ENCODE measurements at places on chromosomes 11 and 22. TPM values are rescaled to one million over a fixed set of nuclear protein-coding genes. Genes with fewer than 3 reads are reported as not detected.
A peak's percentile ranks its signal among the peaks of the same experiment; 100 is the strongest.

OR52N4 gene
- not detected for polyA plus RNA-seq

DNA sequence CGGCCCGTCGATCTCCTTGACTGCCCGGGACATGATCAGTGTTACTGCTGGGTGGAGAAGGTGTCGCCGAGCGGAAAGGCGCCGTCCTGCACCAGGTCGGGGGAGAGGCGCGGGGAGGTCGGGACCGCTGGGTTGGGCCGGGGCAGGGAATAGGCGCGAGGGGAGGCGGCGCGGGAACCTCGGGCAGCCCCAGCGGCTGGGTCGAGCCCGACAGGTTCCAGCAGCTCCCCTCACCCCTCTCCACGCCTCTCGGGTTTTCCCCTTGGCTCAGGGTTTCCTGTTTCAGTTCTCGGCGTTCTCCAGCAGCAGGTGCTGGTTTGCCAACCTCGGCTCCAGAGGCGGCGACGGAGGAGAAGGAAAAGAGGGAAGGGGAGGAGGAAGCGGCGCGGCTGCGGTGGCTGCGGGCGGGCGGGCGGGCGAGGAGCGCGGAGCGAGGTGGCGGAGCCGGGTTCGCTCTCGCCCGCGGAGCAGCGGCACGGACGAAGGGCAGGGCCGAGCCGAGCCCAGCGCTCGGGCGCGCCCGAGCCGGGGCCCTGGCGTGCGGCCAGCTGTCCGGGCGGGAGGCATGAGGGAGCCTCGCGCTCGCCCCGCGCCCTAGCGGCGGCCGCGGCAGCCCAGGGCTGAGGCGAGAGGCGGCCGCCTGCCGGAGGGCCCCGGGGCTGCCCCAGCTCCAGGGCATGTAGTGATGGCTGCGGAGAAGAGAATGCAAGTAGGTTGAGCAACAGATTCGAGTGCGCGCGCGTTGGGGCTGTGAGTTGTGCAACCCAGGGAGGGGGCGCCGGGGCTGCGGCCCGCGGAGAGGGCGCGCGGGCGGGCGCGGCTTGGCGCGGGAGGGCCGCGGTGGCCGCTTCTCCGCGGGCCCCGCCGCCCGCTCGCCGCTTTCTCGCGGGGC lies at the start of gene ZC3H12C:
Gene ZC3H12C (plus strand): TSS at position 878 of the 892 bp plus-strand sequence. CDS start 20 bp downstream, outside the sequence.
- peak; percentile 93 for DNase-seq

GRCh38 chr11:73330569-73331093 lies 22.6 kb downstream of the ARHGEF17 start:
- peak; percentile 65 for DNase-seq

- DNase-seq, result no peak
Measured at GRCh38 chr11:76700177-76701100, 29.9 kb upstream of the LRRC32 start.

GRCh38 chr22:32619614-32620426 lies 145.2 kb downstream of the FBXO7 start:
- DNase-seq, result no peak

IGF2 gene
- polyA plus RNA-seq, result 155 TPM

DNA sequence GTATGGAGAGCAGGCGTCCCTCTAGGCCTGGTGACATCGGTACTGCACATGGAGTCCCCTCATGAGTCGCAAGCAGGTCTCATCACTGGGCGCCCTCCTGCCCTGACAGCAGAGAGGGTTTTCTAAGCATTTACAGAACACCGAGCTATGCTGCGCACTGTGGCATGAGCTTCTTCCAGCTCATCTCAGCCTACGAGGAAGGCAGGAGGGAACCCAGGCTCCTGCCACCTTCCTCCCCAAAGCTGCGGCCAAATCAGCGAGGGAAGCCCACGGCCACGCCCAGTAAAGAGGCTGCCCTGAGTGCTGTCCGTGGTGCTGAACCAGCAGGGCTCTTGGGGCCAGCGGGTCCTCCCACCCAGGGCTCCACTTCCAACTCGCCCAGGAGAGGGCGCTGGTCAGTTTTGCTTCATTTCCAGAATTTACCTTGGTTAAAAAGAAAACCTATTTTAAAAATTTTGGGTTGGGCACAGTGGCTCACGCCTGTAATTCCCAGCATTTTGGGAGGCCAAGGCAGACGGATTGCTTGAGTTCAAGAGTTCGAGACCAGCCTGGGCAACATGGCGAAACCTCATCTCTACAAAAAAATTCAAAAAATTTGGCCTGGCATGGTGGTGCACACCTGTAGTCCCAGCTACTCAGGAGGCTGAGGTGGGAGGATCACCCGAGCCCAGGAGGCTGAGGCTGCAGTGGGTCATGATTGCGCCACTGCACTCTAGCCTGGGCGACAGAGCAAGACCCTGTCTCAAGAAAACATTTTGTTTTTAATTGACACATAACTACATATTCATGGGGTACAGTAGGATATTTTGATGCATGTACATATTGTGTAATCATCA lies 34.2 kb downstream of the PHF21B start:
- peak; percentile 88 for DNase-seq

GRCh38 chr11:107359701-107360100 lies 97.9 kb downstream of the CWF19L2 start:
- DNase-seq, result no peak

DNA sequence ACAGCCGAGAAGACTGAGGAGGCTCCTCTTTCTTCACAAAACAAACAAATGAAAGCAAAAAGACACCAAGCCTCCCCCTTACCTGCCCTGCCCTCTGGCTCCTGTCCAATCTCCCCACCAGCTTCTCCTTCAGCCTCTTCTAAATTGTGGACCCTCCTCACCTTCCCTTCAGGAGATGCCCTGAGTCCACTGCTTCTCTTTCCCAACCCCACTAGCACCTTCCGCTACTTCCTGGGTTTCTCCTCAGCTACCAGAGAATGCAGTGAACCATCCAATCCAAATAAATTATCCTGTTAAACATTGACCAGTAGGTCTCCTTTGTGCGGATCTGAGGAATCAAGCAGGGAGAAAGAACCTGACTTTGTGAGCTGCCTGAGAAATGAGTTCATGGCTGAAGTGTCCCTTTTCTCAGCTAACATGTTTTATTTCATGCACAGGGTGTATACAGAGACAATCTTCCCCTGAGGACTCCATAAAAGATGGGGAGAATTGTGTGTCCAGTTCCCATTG lies 63.2 kb upstream of the VPREB1 start:
- no peak for DNase-seq

DNA sequence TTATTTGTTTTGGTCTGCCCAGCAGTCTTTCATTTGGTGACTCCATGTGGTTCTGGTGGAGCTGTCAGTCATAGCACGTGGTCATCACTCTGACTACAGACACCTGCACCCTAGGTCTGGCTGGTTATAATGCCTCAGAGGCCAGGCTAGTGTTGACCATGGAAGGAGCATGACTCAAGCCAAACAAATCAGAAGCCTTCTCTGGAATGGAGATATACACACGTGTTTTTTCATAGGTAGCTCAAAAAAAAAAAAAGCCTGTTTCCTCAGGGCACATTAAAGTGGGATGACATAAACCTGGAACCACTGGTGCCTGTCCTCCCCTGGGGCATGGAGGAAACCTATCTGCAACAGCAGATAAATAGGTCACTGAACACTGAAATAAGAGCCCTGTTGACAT lies 8.1 kb upstream of the PLAAT3 start:
- DNase-seq, result no peak

DNA sequence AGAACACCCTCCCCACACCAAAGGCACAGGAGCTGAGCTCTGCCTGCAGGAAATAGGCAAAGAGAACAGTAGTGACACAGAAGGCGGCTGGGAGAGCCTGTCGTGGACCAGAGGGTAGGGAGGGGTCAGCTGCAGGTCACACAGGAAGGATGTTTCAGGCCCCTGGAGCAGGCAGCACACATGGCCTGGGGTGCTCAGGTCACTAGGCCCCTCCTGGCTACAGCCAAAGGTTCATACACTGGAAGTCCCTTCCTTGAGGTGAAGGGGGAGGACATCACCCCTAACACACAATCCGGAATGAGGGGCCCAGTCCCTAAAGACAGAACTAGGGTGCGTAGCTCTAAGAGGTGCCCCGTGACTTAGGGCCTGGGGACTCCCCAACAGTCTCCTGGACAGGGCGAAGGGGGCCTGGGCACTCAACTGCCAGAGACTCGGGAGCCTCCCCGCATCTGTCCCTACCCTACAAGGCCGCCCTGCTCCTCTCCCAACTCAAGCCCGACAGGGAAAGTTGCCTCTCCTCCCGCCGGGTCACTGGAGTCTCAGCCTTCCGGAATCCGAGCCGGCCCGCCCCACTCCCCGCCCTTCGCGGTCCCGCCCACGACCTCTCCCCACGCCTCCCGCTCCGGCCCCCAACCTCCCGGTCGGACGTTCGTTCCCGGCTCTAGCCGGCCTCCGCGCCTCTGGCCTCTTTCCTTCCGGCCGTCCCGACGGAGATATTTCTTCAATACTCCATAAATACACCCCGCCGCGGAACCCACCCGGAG lies at the start of gene CYB5R2:
Gene CYB5R2 (minus strand): TSS at position 541 of the 764 bp plus-strand sequence. CDS start 675 bp downstream, outside the sequence.
- DNase-seq, result peak; percentile 80

- no peak for DNase-seq
Measured at GRCh38 chr11:75677275-75677674, 8.4 kb upstream of the MAP6 start.

DNA sequence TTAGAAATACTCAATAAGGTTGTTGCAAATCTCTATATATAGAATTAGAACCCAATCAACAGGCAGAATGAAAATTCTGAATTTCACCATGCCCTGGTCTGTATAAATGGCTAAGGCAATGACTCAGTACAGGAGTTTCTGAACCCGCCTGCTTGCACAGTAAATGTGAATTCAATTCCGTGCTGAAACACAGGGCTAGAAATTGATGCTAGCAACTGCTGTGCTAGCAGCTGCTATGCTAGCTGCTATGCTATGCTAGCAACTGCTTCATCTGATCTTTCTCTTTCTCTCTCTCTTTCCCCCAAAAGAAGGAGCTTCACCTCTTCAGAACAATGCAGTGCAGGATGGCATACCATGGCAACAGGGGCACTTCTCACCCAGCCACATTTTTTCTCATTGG lies 9.7 kb upstream of the OR52J3 start:
- no peak for DNase-seq

PAX6 gene
- polyA plus RNA-seq, result not detected

DNA sequence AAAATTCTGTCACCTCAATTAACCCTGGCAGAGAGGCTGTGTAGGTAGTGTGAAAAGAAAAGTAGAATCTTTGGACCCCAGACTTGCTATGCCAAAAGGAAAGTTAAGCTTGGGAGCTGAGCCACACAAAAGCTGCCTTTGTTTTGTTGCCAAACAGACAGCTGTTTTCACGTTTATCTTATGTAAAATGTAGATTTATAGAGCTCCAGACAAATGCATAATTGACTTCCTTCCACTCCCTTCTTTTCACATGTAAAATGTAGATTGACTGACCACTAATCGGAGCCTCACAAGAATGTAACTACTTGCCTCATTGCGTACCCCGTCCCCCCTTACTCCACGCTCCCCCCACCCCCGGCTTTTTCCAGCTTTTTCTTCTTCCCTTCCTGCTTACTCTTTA lies 2302.2 kb upstream of the RAG2 start:
- no peak for DNase-seq

DNA sequence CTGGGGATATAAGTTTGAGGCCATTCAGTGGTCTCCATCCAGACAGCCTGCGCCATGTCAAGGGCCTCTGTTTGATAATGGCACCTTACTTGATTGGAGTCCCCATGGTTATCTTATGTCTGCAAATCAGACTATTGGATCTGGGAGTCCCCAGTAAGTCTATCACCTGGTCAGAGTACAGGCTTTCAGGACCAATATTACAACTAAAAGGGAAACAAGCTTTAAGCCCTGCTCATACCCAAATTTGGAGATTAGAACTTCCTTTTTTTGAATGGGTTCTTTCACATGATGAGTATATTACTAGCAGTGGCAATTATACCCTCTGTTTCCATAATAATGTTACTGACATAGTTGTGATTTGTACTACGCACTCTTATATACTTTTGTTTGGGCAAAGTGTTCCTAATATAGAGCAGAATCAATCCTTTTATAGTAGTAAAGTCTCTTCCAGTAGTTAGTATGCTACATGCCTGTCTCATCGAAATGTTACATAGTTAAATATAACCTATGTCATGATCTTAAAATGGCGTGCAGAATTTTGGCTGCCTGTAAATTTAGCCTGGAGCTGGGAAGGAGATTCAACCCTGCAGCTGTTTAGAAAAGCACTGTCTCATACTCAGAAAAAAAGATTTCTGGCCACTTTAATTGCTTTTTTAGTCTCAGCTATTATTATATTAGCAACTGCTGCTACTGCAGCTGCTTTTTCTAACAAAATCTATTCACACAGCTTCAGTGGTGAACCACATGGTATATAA lies 4.9 kb downstream of the MS4A15 start:
- no peak for DNase-seq

GRCh38 chr11:108568195-108568858 lies 25.2 kb downstream of the EXPH5 start:
- DNase-seq, result no peak

GRCh38 chr11:15327786-15328231 lies 213.1 kb downstream of the INSC start:
- peak; percentile 80 for DNase-seq

GRCh38 chr22:20024650-20025397 lies 3.9 kb downstream of the TANGO2 start:
- no peak for DNase-seq

DNA sequence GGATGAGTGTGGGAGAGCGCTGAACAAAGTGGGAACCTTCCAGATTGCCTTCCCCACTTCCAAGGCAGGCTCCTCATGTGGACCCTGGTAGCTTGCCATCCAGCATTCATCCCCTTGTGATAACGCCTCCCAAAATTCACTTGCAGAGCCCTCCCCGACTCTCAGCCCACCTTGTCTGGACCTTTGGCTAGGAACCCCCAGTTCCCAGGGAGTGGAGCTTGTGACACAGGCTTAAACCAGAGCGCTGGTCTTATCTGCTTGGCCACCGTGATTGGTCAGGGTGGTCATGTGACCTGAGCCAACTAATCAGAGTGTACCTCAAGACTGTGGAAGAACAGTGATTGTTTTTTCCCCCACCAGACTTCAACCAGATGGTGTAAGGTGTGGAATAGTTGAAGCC lies 9.6 kb upstream of the SLC35C1 start:
- DNase-seq, result no peak

GRCh38 chr11:103800406-103801114 lies 235.9 kb upstream of the DDI1 start:
- no peak for DNase-seq

DNA sequence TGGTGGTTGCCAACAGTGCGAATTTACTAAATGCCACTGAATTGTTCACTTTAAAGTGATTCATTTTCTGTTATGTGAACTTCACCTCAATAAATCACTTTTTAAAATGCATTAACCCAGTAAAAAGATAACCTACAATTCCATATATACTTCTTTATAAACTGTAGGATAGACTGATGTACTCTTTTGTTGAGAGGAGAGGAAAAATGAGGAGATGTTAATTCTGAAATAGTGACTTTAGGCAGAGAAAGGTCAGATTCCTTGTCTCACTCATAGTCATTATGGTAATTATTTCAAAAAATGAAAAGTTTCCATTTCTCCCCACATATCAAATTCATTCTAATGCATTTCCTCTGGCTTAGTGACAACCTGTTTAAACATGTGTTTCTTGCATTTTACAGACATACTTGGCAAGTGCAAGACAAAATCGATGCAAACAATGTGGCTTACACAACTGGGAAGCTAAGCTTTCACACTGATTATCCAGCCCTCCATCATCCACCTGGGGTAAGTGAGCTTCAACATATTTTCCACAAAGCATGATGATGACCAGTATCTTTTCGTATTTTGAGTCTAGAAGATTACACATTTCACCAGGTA lies 74.5 kb downstream of the BBOX1 start:
- no peak for DNase-seq

ACRV1 gene
- polyA plus RNA-seq, result 0.16 TPM

- no peak for DNase-seq
Measured at GRCh38 chr22:46183733-46184132, 33.4 kb downstream of the PPARA start.

HSPB2 gene
- polyA plus RNA-seq, result 9.2 TPM

- DNase-seq, result no peak
Measured at GRCh38 chr22:20388200-20388599, 5.8 kb upstream of the ZNF74 start.

KDELR3 gene
- polyA plus RNA-seq, result 21.8 TPM

Measured in cardiac muscle cell (in vitro differentiated cells and primary cell).